ENCODE measurements at places on chromosomes 16 and 17.

DNA sequence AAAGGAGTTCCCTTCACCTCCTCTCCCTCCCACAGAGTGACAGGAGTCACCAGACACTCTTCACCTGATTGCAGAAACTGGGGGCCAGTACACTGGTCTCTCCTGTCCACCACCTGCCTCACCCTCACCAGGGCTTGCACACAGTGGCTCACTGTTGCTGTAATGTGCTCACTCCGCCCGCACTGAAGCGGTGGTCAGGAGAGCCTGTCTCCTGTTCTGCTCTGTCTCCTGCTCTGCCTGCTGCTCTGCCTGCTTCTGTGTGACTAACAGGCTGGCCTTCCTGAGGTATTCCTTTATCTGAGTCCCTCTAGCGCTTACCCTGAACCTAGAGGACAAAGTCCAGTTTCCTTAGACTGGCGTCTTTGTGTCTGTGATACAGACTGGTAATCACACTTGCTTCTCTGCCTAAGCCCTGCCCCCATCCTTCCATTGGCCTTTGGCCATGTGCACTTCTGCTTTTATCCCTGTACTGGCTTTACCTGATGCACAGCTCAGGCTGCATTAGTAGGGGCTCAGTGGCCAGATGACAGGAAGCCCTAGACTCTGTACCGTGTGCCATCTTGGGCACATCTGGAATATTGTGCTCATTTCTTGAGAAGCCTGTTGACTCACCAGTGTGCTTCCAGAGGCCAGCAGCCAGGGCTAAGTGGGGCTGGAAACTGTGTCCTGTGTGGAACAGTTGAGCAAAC, 13.3 kb downstream of the PROCA1 start:
- ATAC-seq, result no peak

- peak; percentile 46 for ATAC-seq
Observed at GRCh38 chr16:49352892-49353291, 20.7 kb upstream of the C16orf78 start.

- no peak for ATAC-seq
Observed at GRCh38 chr16:19503461-19504075, 18.3 kb downstream of the GDE1 start.

DNA sequence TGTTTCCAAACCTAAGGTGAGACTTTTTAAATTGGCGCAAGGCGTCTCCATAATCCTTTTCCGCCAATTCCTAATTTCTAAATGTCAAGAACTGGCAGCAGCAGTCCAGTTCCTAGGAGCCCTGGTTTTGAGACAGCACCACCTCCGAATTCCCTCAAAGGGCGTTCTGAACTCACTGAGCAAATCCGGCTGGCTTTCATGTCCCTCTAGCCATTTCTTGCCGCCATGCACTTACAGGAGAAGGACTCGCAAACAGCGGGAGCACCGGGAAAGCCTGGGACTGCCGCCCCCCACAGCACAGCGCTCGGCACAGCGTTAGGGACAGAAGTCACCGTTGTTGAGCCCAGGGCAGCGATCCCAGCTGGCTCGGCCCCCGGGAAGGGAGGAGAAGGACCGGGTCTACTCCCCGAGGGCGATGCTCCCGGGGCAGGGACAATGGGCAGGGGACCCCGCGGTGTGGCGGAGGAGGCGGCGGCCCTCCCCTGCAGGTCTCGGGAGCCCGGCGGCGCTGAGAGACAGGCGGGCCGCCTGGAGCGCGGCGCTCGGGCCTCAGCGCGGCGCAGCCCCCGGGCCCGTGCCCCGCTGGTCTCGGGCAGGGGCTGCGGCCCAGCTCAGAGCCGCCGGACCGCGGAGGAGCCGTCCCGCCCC, 545 bp downstream of the ARHGAP17 start:
- peak; percentile 53 for ATAC-seq

DNA sequence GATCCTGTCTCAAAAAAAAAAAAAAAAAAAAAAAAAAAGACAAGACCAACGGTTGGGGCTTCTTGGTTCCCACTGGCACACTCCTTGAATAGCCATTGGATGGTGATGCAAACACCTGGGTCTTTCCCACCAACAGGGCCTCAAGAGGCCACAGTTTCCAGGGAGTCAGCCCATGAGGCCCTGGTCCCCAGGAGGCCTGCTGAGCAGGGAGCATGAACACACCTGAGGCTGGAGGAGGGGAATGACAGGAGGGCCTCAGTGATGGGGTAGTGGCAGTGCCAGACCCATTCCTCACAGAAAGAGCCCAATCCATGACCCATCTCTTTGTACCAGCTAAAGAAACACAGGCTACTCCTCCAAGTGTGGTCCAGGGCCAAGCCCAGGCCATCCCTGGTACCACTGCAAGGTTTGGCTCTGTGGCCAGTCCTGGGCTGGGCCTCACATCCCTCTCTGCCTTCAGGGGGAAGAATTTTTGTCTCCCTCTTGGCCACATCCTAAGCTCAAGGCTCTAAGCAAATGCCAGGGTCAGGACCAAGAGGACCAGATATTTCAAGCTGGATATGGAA, 13.9 kb downstream of the ARL2BP start:
- ATAC-seq, result no peak

GRCh38 chr17:64920419-64921172, 1.3 kb upstream of the LRRC37A3 start:
- ATAC-seq, result no peak

DNA sequence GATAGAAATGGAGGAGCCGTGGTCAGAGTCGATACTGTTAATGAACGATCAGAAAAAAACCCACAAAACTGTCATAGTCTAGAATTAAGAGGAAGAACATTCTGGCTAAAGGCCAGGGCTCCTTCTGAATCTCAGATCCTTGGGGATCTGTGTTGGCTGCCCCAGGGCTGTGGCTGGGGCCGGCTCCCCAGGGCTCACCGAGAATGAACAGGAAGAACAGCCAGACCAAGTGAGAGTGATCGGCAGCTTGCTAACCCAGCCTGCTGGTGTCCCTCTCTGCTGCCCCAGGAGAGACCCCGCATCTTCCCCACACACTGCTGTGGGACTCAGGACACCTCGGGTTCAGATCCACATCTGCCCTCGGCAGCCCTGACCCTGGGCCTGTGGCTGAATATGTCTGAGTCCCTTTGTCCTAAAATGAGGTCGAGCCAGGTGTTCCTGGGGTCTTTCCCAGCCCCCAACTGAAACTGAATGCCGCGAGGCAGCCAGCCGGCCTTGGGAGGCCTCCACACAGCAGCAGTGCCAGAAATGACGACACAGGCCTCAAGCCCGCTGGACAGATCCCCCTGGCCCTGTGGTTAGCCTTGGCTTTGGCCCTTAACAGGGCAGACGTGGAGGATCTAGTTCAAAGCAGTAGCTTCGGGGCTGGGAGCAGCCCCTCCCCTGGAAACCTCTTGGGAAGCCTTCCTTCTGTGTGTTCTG, 23.9 kb upstream of the CLEC18A start:
- ATAC-seq, result no peak

- no peak for ATAC-seq
Observed at GRCh38 chr17:48194097-48194550, 86.6 kb downstream of the SNX11 start.

DNA sequence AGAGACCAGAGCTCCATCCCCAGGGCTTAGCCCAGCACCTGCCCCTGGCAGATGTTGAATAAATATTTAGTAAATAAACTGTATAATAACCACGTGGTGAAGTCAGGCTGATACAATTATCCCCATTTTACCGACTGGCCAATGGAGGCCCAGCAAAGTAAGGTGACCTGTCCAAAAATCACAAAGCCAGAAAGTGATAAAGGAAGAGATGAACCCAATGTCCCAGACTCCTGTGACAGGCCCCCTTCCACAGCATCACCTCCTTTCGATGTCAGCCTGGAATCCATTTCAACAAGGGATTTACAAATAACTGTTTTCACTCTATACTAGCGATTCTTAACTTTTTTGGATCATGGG, 5.5 kb downstream of the TVP23A start:
- no peak for ATAC-seq

- ATAC-seq, result no peak
Observed at GRCh38 chr16:72609933-72610332, 438.0 kb upstream of the PMFBP1 start.

DNA sequence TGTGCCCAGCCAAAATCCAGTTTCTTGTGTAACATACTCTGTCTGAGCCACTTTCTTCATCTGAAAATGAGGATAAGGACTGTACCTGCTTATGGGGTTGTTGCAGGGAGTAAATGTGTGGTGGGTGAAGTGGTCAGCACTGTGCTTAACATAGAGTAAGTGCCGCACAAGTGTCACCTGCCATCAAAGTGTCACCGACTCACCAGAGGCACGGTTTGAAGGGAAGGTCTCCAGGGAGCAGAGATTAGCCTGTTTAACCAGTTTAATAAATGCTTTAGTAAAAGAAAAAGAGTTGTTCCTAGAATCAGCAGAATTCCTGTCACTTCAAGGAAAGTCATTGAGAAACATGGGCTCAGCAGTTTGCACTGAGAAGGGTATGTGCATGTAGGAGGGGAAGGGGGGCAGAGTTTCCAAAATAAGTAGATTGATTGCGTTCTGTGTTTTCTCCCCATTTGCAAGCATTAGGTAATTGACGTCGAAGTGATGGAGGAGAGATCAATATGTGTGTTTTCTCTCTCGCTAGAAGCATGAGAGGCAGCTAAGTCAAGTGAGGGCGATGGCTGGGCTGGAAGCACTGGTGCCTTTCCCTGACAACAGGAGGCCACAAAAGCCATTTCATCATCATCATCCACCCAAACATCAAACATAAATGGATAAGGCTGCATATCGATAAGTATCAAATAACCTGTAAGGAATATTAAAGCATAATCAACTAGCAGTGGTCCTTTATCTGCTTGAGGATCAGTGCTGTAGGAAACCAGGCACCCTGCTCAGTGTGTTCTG, 19.1 kb downstream of the FAM20A start:
- no peak for ATAC-seq

- no peak for ATAC-seq
Observed at GRCh38 chr16:27349276-27349675, 35.5 kb downstream of the IL4R start.

GRCh38 chr16:50371936-50372595, 3.3 kb upstream of the BRD7 start:
- 0 out of 3 replicates have a peak, but pooled peaks have one; percentile 6 for ATAC-seq

- peak; percentile 99 for ATAC-seq
Observed at GRCh38 chr16:68800257-68800875, 43.0 kb upstream of the TANGO6 start.

DNA sequence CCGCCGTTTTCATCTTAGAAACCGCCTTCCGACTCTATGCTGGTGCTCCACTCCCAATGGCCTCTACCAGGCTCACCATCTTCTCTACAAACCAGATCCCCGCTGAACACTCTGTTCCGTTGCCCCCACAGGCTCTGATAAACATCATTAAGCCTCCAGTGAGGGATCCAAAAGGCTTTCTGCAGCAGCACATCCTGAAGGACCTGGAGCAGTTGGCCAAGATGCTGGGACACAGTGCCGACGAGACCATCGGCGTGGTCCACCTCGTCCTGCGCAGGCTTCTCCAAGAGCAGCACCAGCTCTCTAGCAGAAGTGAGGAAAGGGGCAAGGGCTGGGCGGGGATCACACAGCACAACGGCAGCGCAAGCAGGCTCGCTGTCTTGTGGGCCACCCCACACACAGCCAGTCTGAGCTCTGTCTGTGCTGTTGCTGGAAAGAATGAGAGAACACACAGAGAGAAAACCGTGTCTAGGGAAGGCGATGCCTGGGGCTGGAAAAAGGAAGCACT, 33.5 kb upstream of the ENDOV start:
- no peak for ATAC-seq

- ATAC-seq, result no peak
Observed at GRCh38 chr16:71296584-71297340, 7.6 kb upstream of the CMTR2 start.

GRCh38 chr16:88690341-88691128, 4.2 kb upstream of the SNAI3 start:
- no peak for ATAC-seq

DNA sequence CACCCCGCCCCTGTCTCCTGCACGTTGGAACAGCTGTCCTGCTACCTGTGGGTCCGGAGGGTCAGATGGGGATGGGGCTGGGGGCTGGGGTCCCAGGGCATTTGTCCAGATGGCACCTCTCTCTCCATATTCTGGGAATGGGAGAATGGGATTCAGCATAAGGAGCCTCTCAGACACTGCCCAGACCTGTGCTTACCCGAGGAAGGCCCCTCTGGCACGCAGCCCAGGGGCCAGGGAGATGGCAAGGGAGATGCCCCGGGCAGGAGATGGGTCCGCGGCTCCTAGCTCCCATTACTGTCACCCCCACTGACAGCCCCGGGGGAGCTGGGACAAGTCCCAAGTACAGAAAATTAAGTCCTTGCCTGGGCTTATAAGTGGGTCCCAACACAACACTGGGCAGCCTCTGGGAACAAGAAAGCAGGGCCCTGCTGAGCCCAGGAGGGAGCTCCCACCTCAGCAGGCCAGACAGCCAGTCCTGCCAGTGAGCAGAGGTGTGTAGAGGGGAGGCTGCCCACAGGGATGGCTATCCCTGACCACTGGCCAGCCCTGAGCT, 1.8 kb downstream of the VASN start:
- ATAC-seq, result peak; percentile 23
